Stimulated activated CD4-positive, alpha-beta T cell treated with anti-CD3 and anti-CD28 coated beads, Interleukin-1b, Interleukin-23, amount 100 ng/mL, for 4 hours (primary cell): ENCODE measurements at places on chromosomes 11 and 22.

DNA sequence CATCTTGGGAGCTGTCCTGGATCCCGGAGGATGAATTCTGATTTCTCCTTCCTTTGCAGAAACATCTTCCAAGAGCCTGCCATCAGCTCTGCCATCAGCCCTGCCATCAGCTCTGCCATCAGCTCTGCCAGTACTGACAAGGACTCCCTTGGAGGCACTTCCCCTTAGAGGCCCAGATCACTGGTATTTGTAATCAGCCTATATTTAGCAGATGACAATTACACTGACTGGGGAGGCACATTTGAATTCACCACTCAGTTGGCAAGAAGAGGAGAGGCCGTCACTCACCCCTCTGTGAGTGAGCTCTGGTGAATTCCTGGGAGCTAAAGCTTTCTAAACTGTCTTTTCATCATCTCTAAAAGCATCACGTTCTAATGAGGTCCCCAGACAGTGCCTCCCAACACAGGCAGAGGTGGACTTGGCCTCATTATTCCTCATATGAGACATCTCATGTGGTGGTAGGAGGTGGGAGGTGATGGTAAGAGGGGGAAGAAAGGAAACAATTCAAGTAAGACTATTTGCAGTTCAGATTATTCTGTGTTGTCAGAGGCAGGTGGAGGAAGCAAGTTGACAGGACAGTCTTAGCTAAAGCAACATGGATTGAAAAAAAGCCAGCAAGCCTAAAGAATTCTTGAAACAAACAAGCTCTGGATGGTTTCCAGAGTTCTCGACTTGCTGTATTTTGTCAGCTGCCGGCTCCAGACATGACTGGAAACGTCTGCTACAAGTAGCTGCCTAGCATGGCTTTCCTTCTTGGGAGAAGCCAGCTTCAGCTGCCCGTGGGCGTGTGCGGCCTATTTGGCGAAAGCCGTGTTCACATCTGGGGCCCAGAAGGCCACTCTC is 771.7 kb downstream of the TBC1D22A start:
- DNase-seq = no peak

DNA sequence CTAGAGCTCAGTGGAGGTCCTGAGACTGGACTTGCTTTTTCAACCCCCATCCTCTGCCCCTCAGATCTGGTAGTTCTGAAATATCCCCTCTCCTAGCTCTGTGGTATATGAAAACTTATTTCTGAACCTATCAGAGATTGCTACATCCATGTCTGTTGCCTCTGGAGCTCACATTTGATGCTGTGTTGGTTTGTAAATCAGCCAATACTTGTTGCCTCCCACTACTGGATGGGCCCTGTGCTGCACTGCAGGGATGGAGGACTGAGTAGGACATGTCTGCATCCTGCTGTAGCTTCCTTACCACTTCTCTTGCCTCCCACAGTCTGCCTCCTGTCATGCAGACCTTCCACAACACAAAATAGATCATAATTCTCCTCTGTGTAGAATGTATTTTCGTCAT is 5.2 kb downstream of the OLFML1 start:
- no peak for DNase-seq

DNA sequence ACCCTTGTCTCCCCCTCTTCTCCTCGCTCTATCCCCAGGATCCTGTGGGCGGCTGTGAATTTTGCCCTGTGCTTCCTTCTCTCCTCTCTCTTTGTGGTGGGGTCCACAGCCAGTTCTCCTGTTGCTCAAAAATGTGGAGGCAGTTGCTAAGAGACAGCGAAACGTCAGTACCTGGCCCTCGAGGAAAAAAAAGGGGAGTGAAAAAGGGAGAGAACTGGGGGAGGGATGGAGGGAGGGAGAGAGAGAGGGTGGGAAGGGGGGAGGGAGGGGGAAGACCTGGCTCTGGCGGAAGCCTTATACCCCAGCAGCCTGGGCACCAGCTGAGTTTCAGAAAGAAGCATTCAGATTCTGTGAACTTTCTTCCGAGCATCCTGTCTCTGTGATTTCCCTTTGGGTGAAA is 2.1 kb upstream of the LRRC55 start:
- DNase-seq = no peak

- DNase-seq = no peak
Observed at GRCh38 chr11:41659985-41660384, 200.5 kb upstream of the LRRC4C start.

DNA sequence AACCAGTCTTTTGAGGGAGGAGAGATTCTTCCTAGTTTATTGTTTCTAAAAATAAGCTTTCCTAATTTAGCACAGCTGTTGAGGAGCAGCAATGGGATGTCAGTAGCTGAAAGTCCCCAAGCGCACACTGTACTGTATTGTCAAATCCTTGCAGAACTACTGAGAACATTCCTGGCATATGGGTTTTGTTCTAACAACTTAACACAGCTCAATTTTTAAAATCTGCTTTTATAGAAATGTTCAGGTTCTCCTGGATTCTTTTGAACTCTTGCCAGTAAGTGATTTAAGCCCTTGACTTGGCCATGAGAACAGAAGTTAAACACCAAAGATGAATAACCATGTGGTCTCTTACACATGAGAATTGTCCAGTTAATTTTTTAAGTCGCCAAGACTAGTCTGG is 218.6 kb downstream of the FAT3 start:
- no peak for DNase-seq

DNA sequence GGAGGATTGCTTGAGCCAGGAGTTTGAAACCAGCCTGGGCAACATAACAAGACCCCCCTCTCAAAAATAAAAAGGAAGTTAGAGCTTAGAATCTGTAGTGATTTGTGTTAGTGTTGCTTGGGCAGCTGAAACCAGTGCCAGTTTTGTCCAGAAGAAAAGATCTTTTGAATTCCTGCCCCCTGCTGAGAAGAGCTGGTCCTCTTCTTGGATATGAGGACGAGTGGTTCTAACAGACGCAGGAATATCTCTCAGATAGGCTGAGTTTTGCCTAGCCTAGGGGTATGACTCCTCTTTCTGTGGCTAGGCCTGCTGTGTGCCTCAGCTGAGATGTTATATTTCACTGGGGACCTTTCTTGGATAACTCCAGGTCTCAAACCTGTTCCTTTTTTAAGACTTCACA is 102.8 kb downstream of the STIM1 start:
- DNase-seq = no peak

GRCh38 chr22:41690476-41690875 is 1.8 kb upstream of the SNU13 start:
- no peak for DNase-seq

GRCh38 chr11:208181-208916 is 841 bp downstream of the RIC8A start:
- peak; percentile 70 for DNase-seq

DNA sequence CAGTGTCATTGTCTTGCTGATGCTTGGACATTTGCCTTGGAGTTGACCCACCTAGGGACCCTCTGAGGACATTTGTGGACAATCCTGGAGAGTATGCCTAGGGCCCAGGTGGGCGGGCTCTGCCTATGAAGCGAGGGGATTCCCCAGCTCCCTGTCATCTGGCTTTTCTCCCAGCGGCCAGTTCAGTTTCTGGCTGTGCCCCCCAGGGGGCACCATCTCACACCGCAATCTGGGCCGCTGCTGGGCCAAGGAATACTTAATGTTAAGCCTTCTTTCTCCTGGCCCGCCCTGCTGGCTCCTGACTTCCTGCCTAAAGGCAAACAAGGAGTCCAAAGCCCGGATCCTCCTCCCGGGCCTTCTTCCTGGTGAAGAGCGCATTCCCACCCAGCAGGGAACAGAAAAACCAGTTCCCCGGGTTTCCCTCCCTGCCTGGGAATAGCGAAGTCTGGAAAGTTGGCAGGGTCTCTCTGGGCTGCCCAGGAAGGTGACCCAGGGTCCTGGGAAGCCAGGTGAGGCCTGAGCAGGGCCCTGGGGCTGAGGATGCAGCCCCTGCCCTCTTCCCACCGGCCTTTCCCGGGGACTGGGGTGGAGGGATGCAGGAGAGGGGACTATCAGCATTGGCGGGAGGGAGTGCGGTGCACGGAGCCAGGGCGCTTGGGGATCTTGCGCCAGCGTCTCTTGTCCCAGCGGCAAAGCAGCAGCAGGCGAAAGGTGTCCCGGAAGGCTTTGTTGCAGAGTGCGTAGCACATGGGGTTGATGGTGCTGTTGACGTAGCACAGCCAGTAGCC is 11.9 kb downstream of the CHRM1 start:
- no peak for DNase-seq

- no peak for DNase-seq
Observed at GRCh38 chr11:67311556-67312082, 8.3 kb downstream of the SSH3 start.

DNA sequence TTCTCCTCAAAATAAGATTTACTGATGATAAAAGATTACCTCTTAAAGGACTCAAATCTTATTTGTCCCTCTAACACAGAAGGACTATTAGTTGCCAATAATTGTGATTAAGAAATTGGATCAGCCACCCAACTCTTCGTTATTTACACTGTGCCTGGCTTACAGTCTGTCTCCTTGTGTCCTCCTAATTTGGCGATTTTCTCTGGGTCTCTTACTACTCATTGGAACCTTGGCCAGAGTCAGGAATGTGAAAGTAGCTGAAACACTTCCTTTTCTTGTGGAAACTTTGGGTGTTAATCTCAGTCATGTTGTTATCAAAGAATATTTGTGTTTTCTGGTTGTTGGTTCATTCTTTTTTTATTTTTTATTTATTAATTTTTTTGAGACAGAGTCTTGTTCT is 83.2 kb downstream of the TEAD1 start:
- no peak for DNase-seq

GRCh38 chr11:48095779-48096470 is 115.6 kb downstream of the PTPRJ start:
- no peak for DNase-seq

- DNase-seq = no peak
Observed at GRCh38 chr22:17919276-17920144, 104.9 kb downstream of the MICAL3 start.

- DNase-seq = no peak
Observed at GRCh38 chr11:1650918-1651262, 21.3 kb downstream of the KRTAP5-5 start.

GRCh38 chr22:21766691-21767462 is 31.3 kb upstream of the YPEL1 start:
- peak; percentile 8 for DNase-seq

DNA sequence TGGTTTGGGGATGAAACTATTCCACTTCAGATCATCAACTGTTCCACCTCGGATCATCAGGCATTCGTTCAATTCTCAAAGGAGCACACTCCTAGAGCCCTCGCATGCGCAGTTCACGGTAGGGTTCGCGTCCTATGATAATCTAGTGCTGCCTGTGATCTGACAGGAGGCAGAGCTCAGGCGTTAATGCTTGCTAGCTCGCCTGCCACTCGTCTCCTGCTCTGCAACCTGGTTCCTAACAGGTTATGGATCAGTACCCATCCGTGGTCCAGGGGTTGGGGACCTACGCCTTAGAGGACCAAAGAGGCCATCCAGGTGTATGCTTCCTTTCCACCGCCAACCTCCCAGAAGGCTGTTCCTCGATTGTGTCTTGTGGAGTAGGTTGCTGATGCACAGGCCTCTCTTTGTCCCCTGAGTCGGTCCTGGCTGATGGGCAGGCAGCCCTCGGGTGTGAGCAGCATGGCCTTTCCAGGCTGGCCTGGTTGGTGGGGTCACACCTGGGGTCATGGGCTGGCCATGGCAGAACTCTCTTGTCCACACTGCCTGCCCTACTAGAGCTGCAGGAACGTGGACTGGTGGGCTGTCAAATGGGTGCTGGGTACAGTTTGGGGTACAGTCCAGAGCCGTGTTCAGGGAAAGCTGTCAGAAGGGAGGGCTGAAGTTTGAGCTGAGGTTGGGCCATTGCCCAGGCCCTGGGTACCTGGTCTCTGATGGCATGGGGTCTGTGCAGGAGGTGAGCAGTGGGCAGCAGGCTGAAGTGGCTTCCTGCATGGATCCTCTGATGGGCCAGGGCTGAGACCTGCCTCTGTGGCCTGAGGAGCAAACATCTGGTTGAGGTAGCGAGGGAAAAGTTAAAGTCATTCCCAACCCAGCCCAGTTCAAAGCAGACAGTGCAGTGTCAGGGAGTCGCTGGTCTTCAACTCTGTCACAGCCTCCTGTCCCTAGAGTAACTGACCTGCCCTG is 11.1 kb downstream of the PRDM11 start:
- DNase-seq = no peak

DNA sequence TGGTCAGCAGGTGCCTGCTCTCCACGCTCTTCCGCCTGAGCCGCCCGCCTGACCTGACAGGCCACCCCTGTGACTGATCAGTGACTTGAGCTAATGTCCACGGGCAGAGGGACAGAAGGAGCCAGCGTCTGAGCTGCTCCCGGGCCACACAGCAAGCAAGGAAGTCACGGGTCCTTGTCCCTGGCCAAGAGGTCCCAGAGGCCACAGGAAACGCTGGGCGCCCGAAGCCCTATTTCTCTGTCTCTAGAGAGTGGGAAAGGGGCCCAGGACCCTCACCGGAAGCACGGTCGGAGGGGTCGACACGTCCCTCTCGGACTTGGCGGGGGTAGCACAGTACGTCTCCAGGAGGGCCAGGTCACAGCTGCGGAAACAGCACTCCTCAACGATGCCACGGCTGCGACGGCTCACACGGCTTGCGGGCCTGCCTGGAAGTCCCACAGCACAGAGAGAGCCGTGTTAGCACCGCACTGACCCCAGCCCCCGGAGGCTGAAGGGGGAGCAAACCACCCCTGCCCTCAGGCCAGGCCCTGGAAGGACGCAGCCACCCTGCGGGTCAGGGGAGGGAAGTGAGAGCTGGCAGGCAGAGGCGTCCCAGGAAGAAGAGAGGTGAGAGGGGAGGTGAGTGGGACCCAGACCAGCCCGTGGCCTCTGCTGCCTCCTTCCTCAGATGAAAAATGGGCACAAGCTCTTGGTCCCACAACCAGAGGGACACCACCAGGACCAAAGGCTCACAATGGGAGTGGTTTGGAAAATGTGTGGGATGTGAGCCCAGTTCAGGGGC is 5.8 kb downstream of the IGF2 start:
- DNase-seq = no peak

GRCh38 chr11:119844808-119845207 is 115.8 kb upstream of the NECTIN1 start:
- DNase-seq = no peak
